ENCODE measurements at places on chromosomes 5 and 9.

DNA sequence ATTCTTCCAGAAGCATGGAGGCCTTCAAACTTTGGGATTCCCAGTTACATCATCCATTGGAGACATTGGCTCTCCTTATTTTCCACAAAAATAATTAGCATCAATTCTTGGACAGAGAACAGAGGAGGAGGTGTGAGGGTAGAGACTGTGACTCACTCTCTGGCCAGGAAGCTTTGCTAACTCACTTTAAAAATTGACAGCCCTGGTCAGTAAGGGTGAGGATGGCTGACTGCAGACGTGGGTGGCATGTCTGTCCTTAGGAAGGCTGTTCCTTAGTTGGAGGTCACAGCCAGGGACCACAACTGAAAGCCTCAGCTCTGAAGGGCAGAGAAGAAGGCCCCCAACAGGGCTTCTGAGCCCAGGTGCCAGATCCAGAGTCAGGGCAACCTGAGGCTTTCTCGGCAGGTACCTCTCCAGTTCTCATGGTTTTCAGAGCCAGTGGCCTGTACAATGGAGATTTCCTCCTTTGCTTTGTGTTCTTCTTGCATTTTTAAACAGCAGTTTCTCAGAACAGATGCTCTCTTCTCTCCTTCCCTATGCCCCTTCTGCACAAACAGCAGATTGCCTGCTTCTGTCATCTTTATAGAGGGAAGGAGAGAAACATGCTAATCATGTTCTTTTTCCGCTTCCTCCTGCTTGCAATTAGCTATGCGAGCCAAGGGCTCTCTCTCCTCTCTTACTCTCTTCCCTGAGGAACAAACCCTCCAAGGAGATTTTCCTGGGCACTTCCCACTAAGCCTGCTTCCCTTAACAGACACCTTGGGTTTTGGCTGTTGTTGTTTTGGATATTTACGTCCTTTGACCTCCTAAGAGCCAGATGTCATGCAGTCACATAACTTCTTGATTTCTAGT is 92.5 kb upstream of the ZNF366 start:
- DNase-seq = no peak

- no peak for DNase-seq
Observed at GRCh38 chr9:127161081-127161624, 38.7 kb upstream of the ANGPTL2 start.

DNA sequence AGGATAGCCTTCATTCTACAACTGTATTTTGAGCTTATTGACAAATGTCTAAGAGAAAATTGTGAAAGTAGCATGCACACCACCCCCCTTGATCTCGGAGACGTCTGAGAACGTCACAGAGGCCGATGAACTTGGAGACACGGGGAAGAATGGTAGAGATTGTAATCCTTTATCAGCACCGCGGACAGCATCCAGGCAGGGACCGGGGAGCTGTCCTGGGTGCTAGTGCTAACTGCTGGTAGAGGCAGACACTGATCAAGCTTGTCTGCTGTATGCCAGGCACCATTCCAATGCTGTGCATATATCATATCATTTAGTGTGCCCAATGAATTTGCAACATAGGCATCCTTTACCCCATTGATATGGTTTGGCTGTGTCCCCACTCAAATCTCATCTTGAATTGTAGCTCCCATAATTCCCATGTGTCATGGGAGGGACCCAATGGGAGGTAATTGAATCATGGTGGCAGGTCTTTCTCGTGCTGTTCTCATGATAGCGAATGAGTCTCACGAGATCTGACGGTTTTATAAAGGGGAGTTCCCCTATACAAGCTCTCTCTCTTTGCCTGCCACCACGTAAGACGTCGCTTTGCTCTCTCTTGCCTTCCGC is 98.8 kb downstream of the LHX2 start:
- DNase-seq = peak; percentile 60

- DNase-seq = no peak
Observed at GRCh38 chr9:37923118-37923795, 19.3 kb upstream of the SLC25A51 start.

GRCh38 chr9:27569406-27569805 is 3.9 kb downstream of the C9orf72 start:
- DNase-seq = no peak

- DNase-seq = no peak
Observed at GRCh38 chr5:167953151-167953798, 338.2 kb upstream of the WWC1 start.

- no peak for DNase-seq
Observed at GRCh38 chr5:144438237-144438636, 267.6 kb downstream of the KCTD16 start.

DNA sequence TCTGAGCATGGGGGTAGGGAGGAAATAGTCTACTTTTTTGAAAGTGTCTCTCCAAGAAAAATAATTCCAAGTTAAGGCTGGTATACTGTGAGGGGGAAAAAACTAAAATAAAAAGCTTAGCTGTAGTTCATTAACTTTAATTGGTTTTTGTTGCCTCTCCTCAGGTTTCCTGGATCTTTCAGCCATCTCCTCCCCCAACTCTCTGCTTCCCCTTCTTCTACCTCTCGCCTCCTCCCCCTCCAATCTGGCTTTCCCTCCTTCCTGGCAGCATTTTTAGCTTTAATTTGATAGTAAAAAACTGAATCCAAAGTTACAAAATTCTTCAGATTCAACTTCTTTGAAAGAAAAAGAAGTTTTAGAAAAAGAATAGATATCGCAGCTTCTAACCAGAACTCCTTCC is 462.6 kb downstream of the CETN3 start:
- DNase-seq = no peak

- DNase-seq = peak; percentile 10
Observed at GRCh38 chr5:147805030-147805454, 22.5 kb upstream of the JAKMIP2 start.

DNA sequence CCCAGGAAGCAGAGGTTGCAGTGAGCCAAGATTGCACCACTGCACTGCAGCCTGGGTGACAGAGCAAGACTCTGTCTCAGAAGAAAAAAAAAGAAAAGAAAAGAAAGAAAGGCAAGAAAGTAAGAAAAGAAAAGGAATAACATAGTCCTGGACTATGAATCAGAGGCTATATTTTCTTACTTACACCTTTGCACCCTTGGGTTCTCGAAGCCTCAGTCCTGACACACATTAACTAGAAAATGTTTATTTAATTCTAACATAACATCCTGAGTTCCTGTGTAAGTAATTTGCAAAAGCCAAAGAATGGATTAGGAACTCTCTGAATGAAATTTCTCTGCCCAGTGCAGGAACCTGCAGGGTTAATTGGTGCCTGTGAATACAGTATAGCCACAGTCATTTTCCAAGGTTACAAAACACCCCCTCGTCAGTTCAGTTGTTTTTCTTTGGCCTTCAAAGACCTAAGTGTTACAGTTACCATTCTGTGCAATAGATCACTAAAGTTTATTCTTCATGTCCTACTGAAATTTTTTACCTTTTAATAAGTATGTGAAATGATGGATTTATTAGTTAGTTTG is 147.6 kb downstream of the SV2C start:
- no peak for DNase-seq

DNA sequence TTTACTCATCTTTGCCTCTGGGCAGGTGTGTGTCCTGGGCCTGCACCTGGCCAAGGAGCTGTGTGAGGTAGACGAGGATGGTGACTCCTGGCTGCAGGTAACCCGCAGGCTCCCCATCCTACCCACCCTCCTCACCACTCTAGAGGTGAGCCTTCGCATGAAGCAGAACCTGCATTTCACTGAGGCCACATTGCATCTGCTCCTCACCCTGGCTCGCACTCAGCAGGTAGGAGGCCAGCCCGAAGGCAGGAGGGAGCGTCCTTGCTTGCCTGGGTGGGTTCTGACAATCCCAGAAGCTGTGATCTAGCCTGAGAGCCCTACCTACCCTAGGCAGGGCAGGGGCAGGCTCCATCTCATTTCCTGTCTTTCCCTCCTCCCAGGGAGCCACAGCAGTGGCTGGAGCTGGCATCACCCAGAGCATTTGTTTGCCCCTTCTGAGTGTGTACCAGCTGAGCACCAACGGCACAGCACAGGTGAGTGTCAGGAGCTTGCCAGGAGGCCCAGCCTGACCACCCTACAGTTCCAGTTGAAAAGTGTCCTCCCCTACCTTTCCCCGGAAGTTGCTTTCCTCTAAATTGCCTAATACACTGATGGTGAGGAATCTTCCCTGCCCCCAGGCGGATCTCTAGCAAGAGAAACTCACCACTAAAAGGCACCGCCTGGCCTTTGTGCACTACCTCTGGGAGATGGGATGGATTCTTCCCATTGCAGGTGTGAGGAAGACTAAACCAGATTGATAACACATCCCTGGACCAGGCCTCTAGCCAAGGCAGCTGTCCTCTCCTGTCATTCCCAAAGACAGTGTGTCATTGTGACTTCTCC is 26.4 kb downstream of the SH3GLB2 start:
- DNase-seq = no peak

GRCh38 chr5:178637356-178638074 is 10.7 kb upstream of the CLK4 start:
- DNase-seq = no peak

- DNase-seq = peak; percentile 49
Observed at GRCh38 chr5:32713770-32714381, 2.8 kb downstream of the NPR3 start.

- no peak for DNase-seq
Observed at GRCh38 chr5:92554447-92555085, 1026.5 kb downstream of the NR2F1-AS1 start.

GRCh38 chr5:54671681-54672080 is 154.1 kb downstream of the SNX18 start:
- no peak for DNase-seq

DNA sequence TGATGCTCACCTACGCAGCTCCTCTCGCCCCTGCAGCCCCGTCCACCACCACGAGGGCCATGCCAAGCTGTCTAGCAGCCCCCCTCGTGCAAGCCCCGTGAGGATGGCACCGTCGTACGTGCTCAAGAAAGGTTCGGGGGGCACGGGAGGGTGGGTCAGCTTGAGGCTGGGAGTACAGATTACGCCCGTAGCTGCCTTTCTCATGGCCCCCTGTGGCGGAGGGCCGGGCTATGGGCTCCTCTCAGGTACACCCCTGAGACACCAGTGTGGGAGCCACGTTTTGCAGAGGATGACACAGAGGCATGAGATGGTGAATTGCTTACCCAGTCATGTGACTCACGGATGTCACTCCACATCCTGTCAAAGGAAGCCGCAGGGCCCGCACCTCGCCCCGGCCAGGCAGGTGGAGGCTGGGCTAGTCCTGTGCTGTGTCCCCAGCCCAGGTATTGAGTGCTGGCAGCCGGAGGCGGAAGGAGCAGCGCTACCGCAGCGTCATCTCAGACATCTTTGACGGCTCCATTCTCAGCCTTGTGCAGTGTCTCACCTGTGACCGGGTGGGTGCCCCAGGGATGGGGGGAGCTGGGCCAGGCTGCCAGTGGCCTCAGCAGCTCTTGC is 33.7 kb downstream of the USP20 start:
- no peak for DNase-seq

- no peak for DNase-seq
Observed at GRCh38 chr9:100595391-100596199, 17.7 kb downstream of the CAVIN4 start.

- peak; percentile 90 for DNase-seq
Observed at GRCh38 chr9:137550231-137550621, at the start of gene PNPLA7. Gene PNPLA7 (minus strand): TSS chr9:137550402. CDS start chr9:137550197, 205 bp downstream.

DNA sequence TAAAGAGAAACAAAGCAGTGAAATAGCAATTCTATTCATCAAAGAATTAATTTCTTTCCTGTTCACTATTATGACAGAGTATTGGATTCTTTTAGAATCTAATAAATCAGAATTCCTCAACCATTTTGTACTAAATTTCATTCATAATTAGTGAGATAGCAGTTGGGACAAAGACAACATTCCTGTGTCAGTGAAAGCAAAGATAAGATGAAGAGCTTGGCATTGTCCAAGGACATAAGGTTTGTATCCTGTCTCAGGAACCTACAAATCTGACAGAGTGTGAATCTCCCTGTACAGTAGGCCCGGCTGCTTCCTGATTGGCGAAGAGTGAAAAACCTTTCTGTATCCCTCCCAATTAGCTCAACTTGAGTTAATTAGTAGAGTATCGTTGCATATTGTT is 349.1 kb downstream of the ISL1 start:
- no peak for DNase-seq

GRCh38 chr5:135433681-135434426 is 13.3 kb downstream of the DCANP1 start:
- no peak for DNase-seq

DNA sequence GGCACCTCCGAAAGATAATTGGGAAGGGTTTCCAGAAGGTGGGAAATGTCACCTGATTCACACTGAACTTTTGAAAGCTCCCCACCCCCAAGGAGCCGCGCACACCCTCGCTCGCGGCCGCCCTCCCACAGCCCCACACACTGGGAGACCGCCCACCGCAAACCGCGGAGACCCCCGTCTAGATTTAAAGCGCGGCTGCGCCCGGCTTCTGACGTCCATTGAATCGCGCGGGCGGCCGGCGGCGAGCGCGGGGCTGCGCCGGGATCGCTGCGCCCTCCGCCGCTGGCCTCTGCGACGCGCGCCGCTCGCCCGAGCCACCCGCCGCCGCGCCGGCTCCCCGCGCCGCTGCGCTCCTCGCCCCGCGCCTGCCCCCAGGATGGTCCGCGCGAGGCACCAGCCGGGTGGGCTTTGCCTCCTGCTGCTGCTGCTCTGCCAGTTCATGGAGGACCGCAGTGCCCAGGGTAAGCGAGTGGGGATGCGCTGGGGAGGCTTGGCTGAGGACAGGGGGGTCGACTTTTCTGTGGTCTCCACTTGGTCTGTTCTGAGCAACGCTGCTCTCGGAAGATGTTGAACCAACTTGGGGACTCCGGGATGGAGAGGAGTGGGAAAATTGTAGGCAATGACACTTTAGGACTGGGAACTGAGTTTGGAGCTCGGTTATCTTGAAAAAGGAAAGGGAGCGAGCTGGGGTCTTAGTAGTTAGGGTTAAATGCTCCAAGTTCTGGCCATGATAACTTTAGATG is at the start of gene FST:
Gene FST, plus strand, starts transcription at position 214 of the 743 bp plus-strand sequence. Its CDS starts 163 bp downstream, at position 377.
- no peak for DNase-seq

- DNase-seq = no peak
Observed at GRCh38 chr5:180649297-180650039, at the start of gene FLT4. Gene FLT4 (minus strand): TSS chr5:180649600. CDS start chr5:180649545, 55 bp downstream.

DNA sequence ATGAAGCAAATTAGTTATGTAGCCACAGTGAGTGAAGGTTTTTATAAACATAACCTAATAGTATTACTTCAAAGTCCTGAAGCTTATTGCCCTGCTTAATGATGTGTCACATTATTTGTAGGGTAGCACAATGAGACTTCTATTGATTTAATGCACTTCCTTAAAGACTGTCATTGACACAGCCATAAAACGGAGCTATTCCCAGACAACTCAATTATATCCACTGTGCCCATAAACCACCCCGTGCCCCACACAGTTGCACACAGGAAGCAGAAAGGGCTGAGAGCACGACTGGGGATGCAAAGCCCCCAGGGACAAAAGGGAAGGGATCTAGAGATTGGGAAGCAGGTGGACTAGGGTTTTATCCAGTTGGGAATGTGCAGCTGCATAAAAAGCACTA is 37.0 kb downstream of the TRIM32 start:
- no peak for DNase-seq

DNA sequence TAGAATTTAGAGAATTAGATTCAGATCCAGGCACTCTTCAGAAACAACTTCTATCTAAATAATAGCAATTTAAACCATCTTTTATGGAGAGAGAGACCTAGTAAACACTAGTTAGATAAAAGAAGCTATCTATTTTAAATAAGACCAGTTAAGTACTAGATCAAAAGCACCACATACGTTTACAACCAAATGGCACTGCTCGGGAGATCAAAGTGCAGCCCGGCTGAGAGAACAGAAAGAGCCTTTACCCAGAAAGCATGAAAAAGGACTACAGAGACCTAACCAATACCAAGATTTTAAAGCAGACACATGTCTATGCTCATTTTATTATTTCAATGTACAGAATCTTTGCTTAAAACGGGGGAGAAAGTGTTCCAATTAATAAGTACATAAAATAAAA is 30.8 kb downstream of the LIX1 start:
- DNase-seq = no peak

GRCh38 chr5:53034832-53035231 is 45.7 kb downstream of the ITGA2 start:
- DNase-seq = no peak
